Breast epithelium (tissue), 4 donors: ENCODE measurements at places on chromosomes 2 and 18.

DNA sequence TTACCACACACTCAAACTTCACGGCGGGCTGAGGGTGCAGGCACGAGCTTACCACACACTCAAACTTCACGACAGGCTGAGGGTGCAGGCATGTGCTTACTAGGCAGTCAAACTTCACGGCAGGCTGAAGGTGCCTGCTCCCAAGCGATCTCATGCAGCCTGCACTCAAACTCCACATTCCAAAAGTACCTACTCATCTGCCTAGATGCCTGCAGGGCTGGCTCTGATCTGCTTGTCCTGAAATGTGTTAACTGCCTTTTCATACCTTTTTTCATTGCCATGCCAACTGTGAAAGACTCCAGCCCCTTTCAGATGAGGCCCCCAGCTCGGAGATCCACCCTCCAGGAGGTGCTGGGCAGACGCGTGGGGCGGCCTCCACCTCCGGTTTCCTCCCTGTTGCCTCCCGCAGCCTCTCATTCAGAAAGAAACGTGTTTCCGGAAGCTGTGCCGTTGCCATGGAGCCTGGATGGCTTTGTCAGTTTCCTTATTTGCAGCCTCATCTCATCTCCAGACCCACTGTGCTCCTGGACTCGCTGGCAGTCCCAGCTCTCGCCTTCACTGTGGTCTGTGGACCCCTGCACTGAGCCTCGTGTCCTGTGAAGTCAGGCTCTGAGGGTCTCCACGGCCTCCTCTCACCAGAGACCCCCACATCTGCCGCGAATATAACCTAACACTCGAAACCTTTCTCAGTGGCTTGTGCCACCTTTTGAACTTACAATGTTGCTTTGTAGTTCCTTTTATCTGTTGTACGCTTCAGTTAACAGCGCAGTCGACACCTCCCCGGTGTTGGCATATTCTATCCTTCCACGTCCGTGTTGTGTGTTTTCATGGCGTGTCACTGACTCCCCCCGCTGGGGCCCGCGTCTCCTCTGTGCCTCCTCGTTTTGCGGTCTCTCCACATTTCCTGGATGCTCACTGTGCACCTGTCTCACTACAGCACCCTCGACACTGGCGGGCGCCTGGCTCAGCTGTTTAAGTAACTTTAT, 106.1 kb upstream of the ALKAL2 start:
- no peaks in the 10 kb centered on the region for H3K27me3 ChIP-seq
- H3K36me3 ChIP-seq, result no peaks in the 10 kb centered on the region
- no peaks in the 10 kb centered on the region for H3K4me1 ChIP-seq

- no peak overlapping the region for H3K4me3 ChIP-seq
- H3K4me1 ChIP-seq, result peaks cover 5% of the 10 kb centered on the region
- no peak for DNase-seq
- no peaks in the 10 kb centered on the region for H3K36me3 ChIP-seq
Measured at GRCh38 chr2:28437918-28438317, 45.3 kb downstream of the FOSL2 start.

DNA sequence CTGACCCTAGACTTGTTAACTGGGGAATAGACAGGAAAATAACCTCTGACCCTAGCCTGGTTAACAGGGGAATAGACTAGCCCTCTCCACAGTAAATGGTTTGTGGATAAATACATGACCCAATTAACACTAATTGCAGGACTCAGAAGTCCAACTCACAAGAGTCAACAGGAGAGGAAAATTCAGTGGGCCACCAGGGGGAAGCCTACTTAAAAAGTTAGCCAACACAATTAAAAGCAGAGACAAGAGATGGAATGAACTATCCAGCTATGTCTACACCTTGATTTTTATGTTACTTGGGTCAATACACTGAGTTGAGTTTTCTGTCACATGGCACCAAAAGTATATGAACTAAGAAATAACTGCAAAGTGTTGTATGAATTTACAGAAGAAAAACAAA, 158.8 kb upstream of the SLC39A10 start:
- H3K4me3 ChIP-seq, result no peak overlapping the region
- H3K27me3 ChIP-seq, result no peaks in the 10 kb centered on the region
- no peaks in the 10 kb centered on the region for H3K36me3 ChIP-seq
- H3K4me1 ChIP-seq, result no peaks in the 10 kb centered on the region

DNA sequence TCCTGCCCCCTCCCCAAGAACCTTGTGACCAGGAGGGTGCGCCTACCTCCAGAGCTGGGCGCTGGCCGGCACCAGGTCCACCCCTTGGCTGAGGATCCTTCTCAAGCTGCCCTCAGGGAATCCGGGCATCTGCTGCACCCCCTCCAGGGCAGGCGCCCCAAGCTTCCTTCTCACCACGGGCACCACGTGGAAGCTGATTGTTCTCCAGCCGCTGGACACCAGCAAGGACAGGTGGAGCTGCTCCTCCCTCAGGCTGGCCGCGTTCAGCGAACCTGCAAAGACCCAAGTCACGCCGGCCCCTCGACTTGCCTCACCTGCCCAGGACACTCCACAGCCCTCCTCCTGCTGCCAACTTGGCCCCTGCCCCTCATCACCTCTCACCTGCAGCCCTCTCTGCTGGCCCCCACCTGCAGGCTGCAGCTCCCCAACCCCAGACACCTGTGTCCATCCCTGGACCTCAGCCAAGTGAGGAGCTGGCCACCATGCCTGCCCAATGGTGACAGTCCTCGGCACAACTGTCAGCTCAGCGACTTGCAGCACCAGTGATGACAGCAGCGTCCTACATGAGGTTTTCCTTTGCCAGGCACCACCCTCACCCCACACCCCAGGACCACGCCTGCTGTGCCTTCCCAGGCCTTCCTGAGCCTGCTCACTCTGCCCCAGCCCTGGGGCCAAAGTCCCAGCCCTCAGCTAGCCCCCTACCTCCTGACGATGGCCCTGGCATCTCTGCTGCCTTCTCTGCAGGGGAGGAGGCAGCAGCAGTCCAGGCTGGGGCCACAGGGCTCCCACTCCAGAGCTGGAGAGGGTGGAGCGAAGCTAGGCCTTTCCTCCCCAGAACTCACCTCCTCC, 4.2 kb downstream of the MAB21L4 start:
- no peak for DNase-seq
- H3K27me3 ChIP-seq, result no peaks in the 10 kb centered on the region
- H3K4me3 ChIP-seq, result no peak overlapping the region
- no peaks in the 10 kb centered on the region for H3K4me1 ChIP-seq
- no peak overlapping the region for H3K27ac ChIP-seq

- no peak for DNase-seq
- H3K4me1 ChIP-seq, result no peaks in the 10 kb centered on the region
- H3K27me3 ChIP-seq, result no peaks in the 10 kb centered on the region
- H3K4me3 ChIP-seq, result no peak overlapping the region
- H3K36me3 ChIP-seq, result no peaks in the 10 kb centered on the region
Measured at GRCh38 chr2:217489145-217489960, 513.4 kb downstream of the TNS1 start.

DNA sequence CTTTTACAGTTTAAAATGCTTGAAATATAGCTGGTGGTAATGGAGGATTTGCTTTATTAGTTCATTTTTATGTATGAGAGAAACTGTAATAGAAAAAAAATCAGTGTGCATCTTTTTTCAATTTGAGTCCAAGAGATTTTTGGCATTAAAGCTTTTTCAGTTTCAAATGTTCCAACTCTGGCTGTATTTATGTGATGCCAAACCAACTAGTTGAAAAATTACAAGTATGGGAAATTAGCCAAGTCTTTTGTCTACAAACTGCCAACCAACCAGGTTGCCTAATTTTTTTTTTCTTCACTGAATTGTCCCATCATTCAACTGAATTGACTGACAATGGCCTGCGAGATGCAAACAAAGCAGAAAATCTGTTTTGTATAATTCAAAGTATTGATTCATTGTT, 95.7 kb downstream of the ICOS start:
- H3K4me1 ChIP-seq, result no peaks in the 10 kb centered on the region
- no peaks in the 10 kb centered on the region for H3K36me3 ChIP-seq
- no peaks in the 10 kb centered on the region for H3K27me3 ChIP-seq

DNA sequence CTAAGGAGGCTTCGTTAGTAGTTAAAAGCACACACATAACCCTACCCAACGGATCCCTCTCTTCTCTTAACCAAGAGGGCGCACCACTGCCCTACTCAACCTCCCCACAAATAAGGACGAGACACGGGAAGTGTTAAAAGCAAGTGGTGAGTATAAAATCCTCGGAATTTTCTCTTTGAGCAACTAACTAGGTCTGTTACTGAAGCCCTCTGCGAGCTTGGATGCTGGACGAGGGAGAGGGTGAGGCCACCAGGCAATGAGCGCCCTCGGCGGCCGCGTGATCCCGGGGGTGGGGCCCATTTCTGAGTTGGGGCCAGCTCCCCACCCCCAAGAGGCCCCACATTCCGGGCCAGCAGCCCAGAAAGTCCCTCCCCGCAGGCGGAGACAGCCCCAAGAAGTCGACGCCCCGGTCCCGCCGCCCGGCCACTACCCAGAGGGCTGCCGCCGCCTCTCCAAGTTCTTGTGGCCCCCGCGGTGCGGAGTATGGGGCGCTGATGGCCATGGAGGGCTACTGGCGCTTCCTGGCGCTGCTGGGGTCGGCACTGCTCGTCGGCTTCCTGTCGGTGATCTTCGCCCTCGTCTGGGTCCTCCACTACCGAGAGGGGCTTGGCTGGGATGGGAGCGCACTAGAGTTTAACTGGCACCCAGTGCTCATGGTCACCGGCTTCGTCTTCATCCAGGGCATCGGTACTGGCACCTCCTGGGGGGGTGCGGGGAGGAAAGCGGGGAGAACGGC, at the start of gene CYBRD1:
Gene CYBRD1, plus strand, starts transcription at position 423 of the 736 bp plus-strand sequence. Its CDS starts 72 bp downstream, at position 495.
- DNase-seq, result peak; percentile 76
- peak within 1 kb of the TSS; percentile 98 for H3K4me3 ChIP-seq
- H3K27ac ChIP-seq, result peak within 1 kb of the TSS; percentile 100
- H3K4me1 ChIP-seq, result peaks cover 5% of the 10 kb centered on the region

- H3K4me3 ChIP-seq, result no peak overlapping the region
- H3K4me1 ChIP-seq, result no peaks in the 10 kb centered on the region
- no peaks in the 10 kb centered on the region for H3K27me3 ChIP-seq
- DNase-seq, result no peak
- no peaks in the 10 kb centered on the region for H3K36me3 ChIP-seq
- no peak overlapping the region for H3K27ac ChIP-seq
Measured at GRCh38 chr2:97741686-97742085, 28.3 kb downstream of the ZAP70 start.
